T-cell (primary cell): ENCODE measurements at places on chromosomes 7 and 10. TPM values are rescaled to one million over a fixed set of nuclear protein-coding genes. Genes with fewer than 3 reads are reported as not detected.

FAM171A1 gene
- 4.6 TPM for total RNA-seq

MEST gene
- 5.6 TPM for total RNA-seq

TSPAN33 gene
- total RNA-seq: 5.9 TPM

CAPZA2 gene
- 101 TPM for total RNA-seq

EPHA1 gene
- 43.5 TPM for total RNA-seq

CPED1 gene
- 0.96 TPM for total RNA-seq

MYPN gene
- total RNA-seq: not detected

GRCh38 chr7:130804220-130804619 lies 70.2 kb upstream of the KLF14 start:
- DNase-seq: no peak
- H3K36me3 ChIP-seq: no peaks in the 10 kb centered on the region
- H3K4me3 ChIP-seq: no peak overlapping the region
- H3K4me1 ChIP-seq: no peaks in the 10 kb centered on the region
- H3K27me3 ChIP-seq: no peaks in the 10 kb centered on the region
- no peak overlapping the region for H3K27ac ChIP-seq

DNA sequence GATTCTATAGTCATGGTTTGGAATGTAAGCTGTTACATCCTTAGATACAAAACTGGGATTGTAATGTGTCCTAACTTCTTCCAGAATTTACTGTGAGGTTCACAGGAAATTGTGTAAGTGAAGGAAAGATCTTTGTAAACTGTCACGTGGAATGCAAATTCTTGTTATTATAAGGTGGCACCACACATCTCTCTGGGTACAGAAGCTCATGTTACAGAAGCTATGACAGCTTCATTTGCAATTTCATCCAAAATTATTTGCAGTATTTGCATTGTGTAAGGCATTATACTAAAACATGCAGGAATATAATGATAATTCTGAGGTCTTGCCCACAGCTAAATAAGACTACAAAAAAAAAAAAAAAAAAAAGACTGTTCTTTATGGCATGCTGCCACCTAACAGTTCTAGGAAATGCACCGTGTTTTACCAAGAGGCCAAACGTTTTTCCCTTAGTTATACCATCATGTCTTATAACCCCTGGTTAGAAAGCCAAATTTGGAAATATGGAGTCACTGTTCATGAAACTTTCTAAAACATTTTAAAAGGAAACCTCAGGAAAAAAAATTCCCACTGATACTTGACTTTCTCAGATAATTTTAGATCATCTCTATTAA lies 17.6 kb downstream of the MINDY3 start:
- no peaks in the 10 kb centered on the region for H3K27me3 ChIP-seq
- H3K4me3 ChIP-seq: no peak overlapping the region
- H3K36me3 ChIP-seq: no peaks in the 10 kb centered on the region
- no peak for DNase-seq

- no peak for DNase-seq
- no peaks in the 10 kb centered on the region for H3K27me3 ChIP-seq
- no peak overlapping the region for H3K27ac ChIP-seq
- no peaks in the 10 kb centered on the region for H3K36me3 ChIP-seq
Observed at GRCh38 chr10:76621886-76622620, 1015.6 kb downstream of the KCNMA1 start.

DNA sequence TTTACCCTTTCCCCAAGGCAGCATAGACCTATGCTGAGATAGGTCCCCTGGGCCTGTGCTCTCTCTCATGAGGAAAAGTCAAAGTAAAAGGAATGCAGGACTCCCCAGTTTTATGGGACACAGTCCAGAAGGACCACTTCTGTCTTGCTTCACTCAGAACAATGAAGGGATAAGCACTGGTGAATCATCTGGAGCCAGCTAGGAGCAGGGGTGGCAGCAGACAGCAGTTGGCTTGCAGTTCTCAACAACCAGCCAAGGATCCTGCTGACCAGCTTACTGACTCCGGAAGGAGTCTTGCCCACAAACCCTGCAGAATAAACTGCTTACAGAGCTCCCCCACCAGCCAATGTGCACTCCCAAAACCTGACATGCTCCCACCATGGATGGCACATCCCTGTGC lies 152.1 kb upstream of the GHITM start:
- H3K27me3 ChIP-seq: peaks cover 3% of the 10 kb centered on the region
- no peaks in the 10 kb centered on the region for H3K4me1 ChIP-seq
- no peak overlapping the region for H3K27ac ChIP-seq

DNA sequence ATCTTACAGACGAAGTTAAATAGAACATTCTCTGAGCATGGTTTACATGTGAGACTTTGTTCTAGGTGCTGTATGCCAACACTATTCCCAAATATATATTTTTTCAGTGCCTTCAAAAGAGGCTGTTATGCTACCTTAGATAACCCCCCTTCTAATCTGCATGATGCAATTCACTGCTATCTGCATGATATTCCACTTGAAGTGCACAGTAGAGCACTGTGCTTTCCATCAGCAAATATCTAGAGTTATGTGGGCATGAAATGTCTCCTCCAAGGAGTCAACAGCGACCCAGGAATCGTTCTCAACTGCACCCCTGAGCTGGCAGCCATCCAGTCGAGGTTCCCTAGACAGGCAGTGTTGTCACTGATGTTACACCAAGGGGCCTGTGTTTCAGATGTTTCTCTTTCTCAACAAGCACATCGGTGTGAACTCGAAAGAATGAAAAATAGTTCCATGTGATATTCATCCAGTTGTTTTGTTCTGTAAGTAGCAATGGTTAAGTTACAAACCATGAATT lies 88.3 kb downstream of the PDE1C start:
- no peaks in the 10 kb centered on the region for H3K36me3 ChIP-seq
- no peak overlapping the region for H3K4me3 ChIP-seq
- no peak for DNase-seq
- no peak overlapping the region for H3K27ac ChIP-seq
- H3K27me3 ChIP-seq: no peaks in the 10 kb centered on the region

- H3K27ac ChIP-seq: no peak overlapping the region
- no peaks in the 10 kb centered on the region for H3K27me3 ChIP-seq
- peaks cover 10% of the 10 kb centered on the region for H3K4me1 ChIP-seq
- DNase-seq: peak; percentile 46
- H3K36me3 ChIP-seq: no peaks in the 10 kb centered on the region
Observed at GRCh38 chr10:99993701-99994689, 15.8 kb downstream of the DNMBP start.

DNA sequence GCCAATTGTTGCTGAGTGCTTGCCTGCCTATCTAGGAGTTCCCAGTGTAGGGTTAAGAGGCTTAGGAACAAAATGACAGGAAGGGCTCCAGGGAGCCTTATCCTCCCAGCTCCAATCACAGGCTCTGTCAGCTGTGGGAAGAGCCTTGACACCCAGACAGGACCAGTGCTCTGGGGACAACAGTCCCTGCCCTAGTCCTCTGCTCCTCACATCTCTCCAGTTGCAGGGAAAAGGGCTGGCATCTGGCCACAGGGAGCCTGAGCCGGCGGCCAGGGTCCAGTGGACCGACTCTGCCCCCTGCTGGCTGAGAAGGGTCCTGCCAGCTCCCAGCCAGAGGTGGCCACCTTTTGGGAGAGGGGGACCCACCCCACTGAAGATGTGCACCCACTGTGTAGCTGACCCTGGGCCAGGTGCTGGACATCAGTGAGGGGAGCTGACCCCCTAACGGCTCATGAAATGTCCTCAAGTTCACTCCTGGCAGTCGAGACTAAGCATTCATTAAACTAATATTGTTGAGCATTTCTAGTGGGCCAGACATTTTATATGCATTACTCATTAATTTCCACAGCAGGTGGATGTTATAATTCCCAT lies 17.6 kb downstream of the DNAJB12 start:
- H3K36me3 ChIP-seq: peaks cover 22% of the 10 kb centered on the region
- DNase-seq: no peak
- H3K27me3 ChIP-seq: no peaks in the 10 kb centered on the region
- H3K4me3 ChIP-seq: no peak overlapping the region

GRCh38 chr10:94991243-94991888 lies 52.9 kb downstream of the CYP2C9 start:
- no peak overlapping the region for H3K27ac ChIP-seq
- no peaks in the 10 kb centered on the region for H3K27me3 ChIP-seq
- H3K4me3 ChIP-seq: no peak overlapping the region
- no peaks in the 10 kb centered on the region for H3K36me3 ChIP-seq
- DNase-seq: no peak

GRCh38 chr7:129824291-129825208 lies 128.2 kb downstream of the UBE2H start:
- peak; percentile 8 for DNase-seq
- no peaks in the 10 kb centered on the region for H3K36me3 ChIP-seq
- H3K4me3 ChIP-seq: peak overlapping the region; percentile 79
- no peaks in the 10 kb centered on the region for H3K27me3 ChIP-seq

- H3K27ac ChIP-seq: no peak overlapping the region
- H3K4me3 ChIP-seq: no peak overlapping the region
- no peaks in the 10 kb centered on the region for H3K4me1 ChIP-seq
- no peaks in the 10 kb centered on the region for H3K27me3 ChIP-seq
Observed at GRCh38 chr10:36676756-36677430, 448.5 kb upstream of the ANKRD30A start.

- H3K4me3 ChIP-seq: no peak overlapping the region
- H3K27me3 ChIP-seq: no peaks in the 10 kb centered on the region
- no peaks in the 10 kb centered on the region for H3K4me1 ChIP-seq
- no peak overlapping the region for H3K27ac ChIP-seq
- no peaks in the 10 kb centered on the region for H3K36me3 ChIP-seq
- DNase-seq: no peak
Observed at GRCh38 chr10:3248526-3249306, 76.1 kb upstream of the PITRM1 start.

- H3K4me3 ChIP-seq: no peak overlapping the region
- H3K27ac ChIP-seq: no peak overlapping the region
- H3K36me3 ChIP-seq: no peaks in the 10 kb centered on the region
- peaks cover 15% of the 10 kb centered on the region for H3K4me1 ChIP-seq
Observed at GRCh38 chr10:114024876-114025610, 18.6 kb upstream of the ADRB1 start.

- peaks cover 10% of the 10 kb centered on the region for H3K4me1 ChIP-seq
- DNase-seq: no peak
- no peak overlapping the region for H3K27ac ChIP-seq
- H3K27me3 ChIP-seq: peaks cover 12% of the 10 kb centered on the region
- no peak overlapping the region for H3K4me3 ChIP-seq
- H3K36me3 ChIP-seq: no peaks in the 10 kb centered on the region
Observed at GRCh38 chr7:44244282-44244681, 43.5 kb downstream of the YKT6 start.
